ENCODE measurements at places on chromosomes 5 and 9.

DNA sequence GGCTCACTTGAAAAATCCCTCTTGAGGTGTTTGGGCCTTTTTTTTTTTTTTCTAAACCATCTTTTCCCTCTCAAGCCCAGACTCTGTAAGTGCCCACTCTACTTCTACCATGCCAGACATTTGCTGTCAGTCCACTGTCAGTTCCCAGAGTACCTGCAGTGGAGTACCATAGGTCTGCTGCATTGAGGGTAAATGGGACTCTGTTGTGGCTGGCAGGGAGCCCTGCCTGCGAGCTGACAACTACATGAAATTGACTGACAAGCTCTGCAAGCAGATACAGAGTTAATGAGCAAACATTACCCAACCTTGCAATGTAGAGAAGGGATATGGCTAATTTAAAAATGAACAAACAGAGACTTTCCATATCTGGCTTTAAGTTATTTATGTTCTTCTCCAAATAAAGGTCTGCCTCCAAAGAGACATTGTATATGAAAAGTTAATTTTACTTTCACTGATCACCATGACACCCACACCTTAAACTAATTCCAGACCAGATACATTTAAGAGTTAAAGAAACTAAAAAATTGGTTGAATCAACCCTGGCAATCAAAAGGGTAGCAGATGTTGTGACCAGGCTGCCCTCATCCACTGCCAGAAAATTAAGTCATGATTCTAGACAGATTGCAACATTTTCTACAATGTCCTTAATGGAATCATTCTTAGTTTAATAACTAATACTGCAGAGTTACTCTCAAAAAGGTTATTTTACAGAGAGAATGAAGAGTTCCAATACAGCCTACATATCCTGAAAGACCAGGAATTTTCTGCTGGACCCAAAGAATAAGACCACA, 100.4 kb upstream of the PAM start:
- no peak for DNase-seq

DNA sequence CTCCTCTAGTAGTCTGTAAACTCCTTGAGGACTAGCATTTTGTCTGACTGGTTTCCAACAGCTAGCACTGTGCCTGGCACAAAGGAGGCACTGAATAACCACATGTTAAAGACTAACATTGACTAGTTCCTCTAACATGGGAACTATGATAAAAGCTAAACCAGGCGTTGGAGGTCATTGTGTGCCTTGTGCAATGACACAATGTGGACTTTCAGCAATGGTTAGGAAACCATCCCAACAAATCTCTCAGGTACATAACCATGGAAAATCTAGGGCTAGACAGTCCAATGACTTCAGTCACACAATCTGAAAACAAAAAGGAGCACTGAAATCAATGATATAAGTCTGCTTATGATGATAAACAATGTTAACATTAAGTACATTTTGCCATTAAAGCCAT, 200.6 kb downstream of the DCP2 start:
- DNase-seq: no peak

DNA sequence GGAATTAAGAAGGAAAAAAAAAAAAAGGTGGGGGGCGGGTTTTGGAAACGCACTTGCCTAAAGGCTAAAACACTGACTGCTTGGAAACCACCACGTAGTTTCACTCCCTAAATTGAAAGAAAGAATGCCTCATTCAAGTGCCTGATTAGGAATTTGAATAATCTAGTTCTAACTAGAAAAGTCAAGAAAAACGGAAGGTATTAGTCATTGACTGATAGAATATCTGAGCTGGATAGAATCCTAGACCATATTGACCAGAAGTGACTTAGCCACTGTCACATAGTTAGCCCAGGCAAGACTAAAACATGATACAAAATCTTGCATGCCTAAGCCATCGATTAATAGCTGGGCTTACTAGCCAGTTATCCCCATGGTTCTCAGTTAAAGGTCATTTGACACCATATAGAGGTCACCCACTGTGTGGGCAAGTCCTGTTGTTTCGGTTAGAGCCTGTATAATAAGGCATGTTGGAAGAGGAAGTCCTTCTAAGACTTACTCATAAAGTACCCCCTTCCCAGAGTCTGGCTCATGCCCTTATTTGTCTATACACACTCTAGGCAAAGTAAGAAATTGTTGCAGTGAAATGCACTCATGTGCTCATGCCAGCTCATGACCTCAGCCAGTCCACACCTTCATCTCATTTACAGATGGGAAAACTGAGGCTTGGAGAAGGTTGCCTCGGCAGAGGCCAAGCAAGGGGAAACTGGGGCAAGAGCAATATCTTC, 40.2 kb downstream of the SH3RF2 start:
- DNase-seq: peak; percentile 37

DNA sequence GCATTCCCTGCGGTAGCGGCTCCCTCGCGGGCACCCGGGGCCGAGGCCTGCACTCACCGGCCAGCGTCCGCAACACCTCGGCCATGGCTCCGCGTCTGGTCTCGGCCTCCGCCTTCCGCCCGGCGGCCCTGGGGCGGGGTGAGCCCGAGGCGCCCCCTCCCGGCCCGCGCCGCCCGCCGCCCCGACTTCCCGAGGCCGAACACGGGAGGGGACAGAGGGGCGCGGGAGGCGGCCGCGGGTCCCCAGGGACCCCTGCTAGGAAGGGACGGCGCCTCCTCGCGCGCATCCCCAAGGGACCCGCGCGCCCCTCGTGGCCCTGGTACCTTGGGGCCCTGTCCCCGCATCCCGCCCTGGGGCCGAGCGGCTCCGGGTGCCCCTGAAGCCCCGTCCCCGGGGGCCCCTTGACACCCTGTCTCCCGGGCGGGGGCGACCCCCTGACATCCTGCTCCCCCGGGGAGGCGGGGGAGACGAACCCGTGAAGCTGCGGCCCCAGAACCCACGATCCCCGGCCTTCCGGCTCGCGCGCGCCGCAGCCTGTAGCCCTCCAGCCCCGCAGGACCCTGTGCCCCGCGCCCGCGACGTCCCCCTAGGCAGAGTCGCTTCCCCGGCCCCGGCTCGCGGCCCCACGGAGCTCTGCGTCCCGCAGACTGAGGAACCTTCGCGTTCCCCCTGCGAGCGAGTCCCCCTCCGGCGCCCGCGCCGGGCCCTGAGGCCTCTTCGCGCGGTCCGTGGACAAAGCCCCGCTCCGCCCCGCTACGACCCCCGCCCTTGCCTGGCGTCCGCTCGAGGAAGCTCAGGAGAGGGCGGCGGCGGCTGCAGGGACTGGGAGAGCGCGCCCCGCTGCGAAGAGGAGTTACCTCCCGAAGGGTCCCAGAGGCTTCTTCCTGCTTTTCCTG, at the start of gene ABO:
TSS of gene ABO (minus strand) at position 97 of the 896 bp plus-strand sequence.
- DNase-seq: no peak

GRCh38 chr5:11293523-11293922, 532.5 kb upstream of the DAP start:
- DNase-seq: no peak

DNA sequence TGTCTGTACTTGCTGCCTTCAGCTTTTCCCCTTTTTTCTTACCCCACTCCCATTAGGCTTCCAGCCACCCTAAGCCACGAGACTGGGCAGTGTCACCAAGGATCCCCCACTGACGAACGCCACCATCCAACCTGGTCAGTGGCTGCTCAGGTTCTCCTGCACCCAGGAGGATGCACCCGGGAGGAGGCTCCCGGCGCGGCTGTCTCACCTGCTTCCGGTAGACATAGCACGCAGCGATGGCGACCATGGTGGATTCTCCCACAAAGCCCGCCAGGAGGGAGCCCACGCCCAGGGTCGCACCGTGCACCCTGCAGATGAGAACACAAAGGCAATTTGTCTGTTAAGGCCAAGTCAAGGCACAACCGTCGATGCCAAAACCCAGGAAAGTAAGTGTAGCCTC, 48.1 kb downstream of the OTULIN start:
- DNase-seq: no peak

- DNase-seq: no peak
These were observed 32.6 kb downstream of the SARDH start for GRCh38 chr9:133705576-133705975.

GRCh38 chr9:84140535-84141101, 160.0 kb downstream of the RMI1 start:
- no peak for DNase-seq

DNA sequence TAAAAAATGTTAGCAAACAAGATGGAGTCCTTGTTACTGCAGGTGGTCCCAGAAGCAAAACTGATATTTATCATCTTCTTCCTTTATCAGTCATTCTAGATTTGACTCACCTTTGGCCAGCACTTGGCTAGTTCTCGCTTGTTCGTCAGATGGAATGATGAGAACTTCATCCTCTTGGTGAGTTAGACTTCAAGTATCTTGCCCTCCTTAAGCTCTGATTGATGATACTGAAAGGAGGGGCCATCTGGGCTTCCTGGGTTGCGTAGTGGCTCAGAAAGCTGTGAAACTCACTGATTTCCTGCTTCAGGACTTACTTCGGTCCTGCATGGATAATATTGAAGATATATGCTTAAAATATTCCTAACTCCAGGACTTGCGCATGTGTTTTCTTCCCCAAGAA, 1248.2 kb upstream of the CDH9 start:
- no peak for DNase-seq

DNA sequence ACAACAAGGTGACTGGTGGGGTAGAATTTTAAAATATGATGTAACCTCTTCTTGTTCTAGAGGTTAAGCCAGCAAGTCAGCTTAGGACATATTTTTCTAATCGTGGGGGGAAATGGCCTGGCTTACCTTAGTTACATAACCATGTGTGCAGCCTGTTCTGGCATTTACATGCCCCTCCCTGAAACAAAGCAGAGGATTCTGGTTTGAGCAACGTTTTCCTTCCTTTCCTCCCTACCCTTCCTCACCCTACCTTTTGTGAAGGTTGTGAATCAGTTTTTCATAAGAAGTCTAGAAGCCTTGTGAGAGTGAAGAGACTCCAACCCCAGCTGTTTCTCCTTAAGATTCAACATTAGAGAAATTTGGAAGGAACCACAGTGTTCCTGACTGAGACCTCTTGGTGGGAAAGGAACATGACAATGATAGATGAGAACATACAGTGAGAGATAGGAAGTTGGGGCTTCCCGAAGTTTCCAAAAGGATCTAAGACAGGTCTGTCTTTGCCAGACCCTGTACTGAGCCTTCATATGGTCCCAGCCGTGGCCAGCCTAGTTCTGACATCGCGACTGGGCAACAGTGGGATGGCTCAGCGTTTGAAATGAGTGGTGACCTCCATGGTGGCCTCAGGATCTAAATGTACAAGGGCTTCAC, 365.2 kb downstream of the SPATA31D1 start:
- no peak for DNase-seq

GRCh38 chr9:136754626-136755301, 3.3 kb downstream of the LCN8 start:
- no peak for DNase-seq

DNA sequence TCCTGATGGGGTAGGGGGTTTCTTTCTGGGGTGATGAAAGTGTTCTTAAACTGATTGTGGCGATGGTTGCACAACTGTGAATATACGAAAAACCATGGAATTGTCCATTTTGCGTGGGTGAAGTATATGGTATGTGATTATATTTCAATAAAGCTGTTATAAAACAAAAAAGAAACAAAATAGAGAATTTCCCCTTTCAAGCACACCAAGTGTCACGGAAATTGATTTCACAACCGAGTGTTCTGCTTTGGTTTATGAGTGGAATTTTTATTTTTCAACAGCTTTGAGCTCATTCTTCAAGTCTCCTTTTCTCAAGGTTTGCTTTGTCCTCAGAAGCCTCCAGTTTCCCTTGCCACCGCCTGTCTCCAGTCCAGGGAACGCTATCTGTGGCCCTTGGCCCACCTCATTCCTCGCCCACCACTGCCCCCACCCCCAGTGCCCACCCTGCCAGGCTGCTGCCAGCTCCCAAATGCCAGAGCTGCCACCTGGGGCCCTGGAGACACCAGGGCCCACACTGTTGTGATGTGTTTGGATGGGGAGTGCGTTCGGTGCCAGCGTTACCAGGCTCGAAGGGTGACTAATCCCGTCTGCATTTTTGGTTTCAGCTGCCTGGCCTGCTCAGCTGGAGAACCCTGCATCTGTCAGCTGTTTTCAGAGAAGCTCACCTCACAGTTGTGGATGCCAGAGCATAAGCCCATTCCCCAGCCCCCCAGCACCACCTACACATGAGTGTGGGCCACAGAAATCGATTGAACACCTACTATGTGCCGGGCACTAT, 30.4 kb downstream of the DUSP1 start:
- no peak for DNase-seq

DNA sequence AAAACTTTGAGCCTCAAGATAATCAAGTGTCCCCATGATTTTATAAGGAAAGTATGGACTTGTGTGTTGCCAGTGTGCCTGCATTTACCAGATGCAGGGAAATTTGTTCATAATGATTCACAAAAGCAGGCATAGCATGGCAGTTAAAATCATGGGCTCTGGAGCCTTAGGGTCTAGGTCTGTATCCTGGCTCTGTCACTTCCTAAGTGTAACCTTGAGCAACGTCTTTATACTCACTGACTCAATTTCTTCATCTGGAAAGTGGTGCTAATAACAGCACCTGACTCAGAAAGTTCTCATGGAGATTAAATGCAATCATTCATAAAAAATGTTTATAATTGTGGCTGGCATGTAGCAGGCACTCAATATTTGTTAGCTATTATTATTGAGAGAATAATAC, 234.9 kb downstream of the SAXO1 start:
- DNase-seq: no peak

- no peak for DNase-seq
These were observed 26.4 kb downstream of the TMOD1 start for GRCh38 chr9:97527626-97528528.

- no peak for DNase-seq
These were observed 31.7 kb downstream of the DOCK2 start for GRCh38 chr5:169668732-169669131.

DNA sequence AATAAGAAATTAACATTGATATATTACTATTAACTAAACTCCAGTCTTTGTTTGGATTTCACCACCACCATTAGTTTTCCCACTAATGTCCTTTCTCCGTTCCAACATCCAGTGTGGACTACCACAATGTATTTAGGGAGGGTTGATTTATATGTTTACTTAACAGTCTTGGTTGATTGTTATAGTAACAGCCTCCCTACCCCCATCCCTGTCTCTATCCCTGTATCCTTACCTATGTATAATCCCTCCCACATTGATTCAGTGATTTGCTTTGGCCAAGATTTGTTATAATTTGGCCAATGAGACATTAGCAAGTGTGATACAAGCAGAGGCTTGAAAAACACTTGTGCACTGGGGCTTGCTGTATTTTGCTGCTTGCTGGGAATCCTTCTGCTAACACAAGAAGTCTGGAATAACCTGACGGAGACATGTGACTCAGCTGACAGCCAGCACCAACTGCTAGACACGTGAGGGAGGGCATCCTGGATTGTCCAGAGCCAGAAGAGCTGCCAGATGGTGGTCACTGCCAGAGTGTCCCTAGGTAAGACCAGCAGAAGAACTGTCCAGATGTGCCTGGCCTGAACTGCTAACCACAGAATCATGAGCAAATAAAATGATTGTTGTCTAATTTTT, 51.2 kb upstream of the TCF7 start:
- no peak for DNase-seq

DNA sequence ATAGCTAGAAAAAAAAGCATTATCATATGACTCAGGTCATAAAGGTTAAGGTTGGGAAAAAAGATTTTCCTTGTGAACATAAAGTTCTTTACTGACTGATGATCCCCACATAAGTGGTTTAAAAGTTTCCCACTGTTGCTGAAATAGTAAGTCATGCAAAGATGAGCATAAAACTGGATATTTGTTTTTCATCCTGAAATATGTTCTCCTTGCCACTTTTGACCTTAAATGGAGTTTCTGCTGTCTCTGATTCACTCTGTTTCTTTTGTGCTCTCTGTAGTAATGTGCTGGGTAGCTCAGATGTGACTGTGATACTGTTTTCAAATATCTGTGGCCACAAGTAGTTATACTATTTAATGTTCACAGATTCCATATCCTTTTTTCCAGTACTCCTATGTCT, 162.5 kb upstream of the GAS1 start:
- DNase-seq: no peak

- DNase-seq: no peak
These were observed 48.2 kb upstream of the ZNF169 start for GRCh38 chr9:94210616-94211603.

- DNase-seq: no peak
These were observed 76.6 kb upstream of the XPA start for GRCh38 chr9:97773723-97774122.
